ENCODE measurements at places on chromosomes 12 and 14. TPM values are rescaled to one million over a fixed set of nuclear protein-coding genes. Genes with fewer than 3 reads are reported as not detected.

- no peak for DNase-seq
These were observed 38.2 kb upstream of the SYCP3 start for GRCh38 chr12:101777485-101777884.

GRCh38 chr14:77327111-77327510 is 6.3 kb downstream of the GSTZ1 start:
- DNase-seq = no peak

DNA sequence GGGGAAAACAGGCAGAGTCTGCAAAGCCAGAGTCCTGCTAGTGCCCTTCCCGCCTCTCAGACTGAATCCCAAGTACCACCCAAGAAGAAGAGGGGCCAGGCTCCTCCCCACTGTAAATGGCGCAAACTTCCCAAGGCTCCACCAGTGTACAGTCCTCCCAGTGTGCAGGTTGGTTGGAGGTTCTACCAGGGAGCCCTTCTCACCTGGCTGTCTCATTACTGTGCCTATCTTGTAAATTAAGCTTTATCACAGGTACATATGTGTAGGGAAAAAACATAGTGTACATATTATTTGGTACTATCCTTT is 189.7 kb downstream of the FSCB start:
- no peak for DNase-seq

DNA sequence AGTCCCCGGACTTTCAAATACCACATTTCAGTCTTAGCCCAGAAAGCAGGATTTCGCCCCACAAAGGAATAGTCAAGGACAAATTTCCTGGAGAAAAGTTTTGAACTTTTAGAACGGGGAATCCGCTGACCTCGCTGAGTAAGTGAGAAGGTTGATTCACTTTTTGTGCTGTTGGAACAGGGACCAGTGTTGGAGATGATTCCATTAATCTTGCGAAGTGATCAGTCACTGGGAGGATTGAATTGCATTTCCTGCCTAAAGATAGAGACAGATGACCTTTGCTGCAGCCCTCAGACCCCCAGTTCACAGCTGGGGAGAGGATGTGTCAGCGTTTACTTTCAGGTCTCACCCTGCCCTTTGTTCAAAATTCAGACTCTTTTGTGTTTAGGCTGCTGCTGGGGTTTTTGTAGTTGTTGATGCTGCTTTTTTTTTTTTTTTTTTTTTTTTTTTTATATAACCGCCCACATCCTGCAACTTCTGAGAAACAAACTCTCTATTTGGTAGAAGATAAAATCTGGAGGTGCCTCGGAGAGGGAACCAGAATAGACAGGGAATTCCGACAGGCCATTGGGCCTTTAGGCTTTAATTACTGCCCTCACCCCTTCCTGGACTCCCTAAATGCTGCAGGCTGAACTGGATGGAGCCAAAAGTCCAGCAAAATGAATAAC is 9.8 kb upstream of the KDM2B start:
- peak; percentile 65 for DNase-seq

DNA sequence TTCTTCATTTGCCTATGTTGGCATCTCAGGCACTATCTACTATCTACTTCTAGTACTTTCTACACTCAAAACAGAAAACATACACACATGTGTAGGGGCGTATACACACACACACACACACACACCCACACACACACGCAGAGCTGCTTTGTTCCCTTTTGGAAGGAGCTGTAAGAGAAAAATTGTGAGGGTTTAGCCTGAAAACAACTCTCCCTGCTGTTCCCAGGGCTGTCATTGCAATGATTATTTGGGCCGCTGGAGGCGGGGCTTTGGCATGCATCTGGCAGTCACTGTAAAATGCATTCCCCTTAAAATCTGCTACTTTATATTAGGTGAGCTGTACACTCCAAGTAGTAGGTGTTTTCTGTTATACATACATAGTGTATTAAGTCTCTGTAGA is 29.1 kb upstream of the SLC38A2 start:
- DNase-seq = peak; percentile 56

OVCH1 gene
- total RNA-seq = 0.64 TPM

Measured in myocyte (in vitro differentiated cells).